ENCODE measurements at places on chromosomes 11 and 22.
A peak's percentile ranks its signal among the peaks of the same experiment; 100 is the strongest.

GRCh38 chr11:70597006-70597555 lies 198.8 kb downstream of the CTTN start:
- DNase-seq: no peak

DNA sequence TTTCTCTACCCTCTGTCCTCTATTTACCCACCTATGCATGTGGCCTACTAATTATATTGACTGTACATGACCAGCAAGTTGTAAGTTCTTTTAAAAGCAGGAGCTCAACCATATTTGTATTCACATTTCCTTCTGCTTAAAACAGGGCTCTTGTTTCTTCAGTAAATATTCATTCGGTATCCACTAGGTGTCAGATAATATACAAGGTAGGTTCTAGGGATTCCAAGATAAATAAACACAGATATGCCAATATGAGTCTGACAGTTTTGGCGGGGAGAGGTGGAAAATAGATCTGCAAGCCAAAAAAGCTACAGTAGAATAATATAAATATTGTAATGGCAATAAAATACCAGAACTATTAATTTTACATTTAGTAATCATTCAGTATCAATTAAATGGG lies 15.3 kb upstream of the RAB30 start:
- peak; percentile 15 for DNase-seq

DNA sequence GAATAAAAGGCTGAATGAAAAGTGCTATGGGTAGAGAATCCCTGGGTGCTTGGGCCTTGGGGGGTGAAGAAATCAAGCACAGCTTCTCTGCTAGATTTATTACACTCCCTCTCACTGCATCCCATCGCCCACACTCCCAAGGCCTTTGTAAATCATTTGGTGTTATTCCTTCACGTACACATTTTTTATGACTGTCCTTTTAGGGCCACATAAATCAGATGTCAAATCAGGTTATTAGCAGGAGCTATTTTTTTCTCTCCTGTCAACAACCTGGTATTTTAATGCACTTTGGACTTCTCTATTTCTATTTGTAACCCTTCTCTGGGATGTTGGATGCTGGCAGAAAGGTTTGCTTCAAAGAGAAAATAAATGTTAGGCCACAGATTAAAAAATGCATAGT lies 408.8 kb downstream of the INSC start:
- no peak for DNase-seq

DNA sequence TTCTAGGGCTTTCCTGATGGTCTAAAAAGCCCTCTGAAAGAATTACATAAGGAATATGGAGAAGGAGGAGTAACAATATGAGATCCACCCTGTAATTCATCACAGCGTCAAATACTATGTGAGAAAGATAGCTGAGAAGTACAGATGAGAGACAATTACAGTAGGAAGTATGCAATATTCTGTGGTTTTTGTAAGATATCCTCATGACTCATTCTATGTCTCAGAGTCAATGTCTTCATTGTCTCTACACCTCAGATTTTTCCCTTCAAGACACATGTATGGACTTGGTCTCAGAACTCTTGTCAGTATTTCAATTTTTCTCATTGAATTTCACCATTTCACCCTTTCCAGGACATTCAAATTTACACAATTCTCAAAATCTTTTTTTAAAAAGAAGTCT lies 343.3 kb upstream of the CTSC start:
- peak; percentile 44 for DNase-seq

All from fibroblast of lung (primary cell).